ENCODE measurements at places on chromosomes 3 and 15.

- no peak for DNase-seq
Measured at GRCh38 chr15:52171807-52172206, 19.4 kb downstream of the GNB5 start.

DNA sequence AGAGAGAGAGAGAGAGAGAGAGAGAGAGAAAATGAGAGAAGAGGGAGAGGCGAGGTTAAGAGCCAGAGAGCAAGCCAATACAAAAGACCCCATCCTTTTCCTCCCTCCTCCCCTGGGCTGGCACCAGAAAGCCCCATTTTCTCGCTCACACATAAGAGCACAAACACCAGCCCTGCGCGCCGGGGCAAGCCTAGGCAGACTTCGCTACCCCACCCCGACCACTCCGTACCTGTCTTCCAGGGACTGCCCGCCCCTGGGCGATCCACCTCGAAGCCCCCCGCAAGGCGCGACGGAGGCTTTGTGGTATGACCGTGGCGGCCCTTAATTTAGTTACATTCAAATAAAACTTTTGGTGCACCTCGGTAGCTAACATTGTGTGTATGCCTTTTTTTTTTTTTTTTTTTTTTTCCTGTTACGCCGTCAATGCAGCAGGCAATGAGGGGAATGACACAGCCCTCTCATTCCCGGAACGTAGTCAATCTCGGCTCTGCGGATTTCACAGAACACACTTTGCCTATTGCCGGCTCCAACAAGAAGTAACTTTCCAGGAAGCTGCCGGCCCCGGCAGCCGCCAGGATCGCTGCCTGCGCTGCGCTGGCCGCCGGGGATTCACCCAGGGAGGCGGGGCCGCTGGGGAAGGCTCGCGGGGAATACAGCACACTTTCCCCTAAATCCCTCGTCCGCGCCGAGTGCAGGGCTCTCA is 7.7 kb downstream of the BCL6 start:
- DNase-seq: peak; percentile 96

DNA sequence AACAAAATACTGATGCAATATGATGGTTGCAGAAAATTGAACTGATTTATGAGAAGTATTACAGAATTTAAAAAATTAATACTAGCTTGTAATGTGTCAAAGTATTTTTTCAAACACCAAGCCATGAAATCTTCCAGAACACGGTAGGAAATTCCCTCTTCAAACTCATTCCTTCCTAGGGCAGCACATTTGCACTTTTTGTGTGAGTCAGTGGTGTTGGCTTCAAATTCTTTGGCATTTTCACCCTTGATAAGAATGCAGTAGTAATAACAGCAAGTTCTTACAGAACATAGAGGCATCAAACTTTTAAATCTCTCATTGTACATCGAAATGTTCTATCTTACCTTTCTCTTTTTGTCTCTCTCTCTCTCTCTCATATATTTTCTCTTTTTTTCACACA is 191.8 kb downstream of the CGGBP1 start:
- DNase-seq: no peak

- DNase-seq: peak; percentile 74
Measured at GRCh38 chr3:37622999-37623883, 238.4 kb upstream of the CTDSPL start.

DNA sequence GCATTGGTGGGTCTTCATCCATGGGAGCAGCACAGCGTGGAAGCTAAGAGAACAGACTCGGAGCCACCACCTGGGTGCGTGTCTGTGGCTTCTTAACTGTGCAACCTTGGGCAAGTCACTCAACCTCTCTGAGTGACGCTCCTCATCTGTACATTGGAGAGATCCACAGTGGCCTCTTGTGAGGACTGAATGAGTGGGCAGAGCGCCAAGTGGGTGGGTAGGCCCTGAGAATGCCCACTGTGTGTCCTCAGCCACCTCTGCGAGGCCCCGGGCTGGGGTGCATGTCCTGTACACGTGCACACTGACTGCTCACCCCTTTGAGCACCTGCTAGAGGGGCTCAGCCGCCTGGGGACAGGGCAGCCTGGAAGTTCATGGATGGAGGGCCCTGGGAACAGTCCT is 99.6 kb upstream of the PRR23E start:
- DNase-seq: no peak

DNA sequence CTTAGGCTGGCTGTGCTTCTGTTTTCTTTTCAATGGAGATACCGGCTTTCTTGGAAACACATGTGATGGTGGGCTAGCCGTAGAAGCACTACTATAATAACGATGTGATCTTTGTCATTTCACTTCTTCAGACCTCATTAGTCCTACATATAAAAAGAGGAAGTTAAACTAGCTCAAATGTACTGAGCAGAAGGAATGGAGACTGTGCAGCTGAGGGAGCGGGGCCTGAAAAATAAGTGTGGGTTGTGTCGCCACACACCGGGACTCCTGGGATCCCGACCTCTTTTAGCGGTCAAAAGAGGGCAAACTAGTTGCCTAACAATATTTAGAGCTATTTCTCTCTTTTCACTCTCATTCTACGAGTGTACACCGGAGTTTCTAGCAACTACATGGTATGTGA is 1.0 kb upstream of the RNF7 start:
- peak; percentile 50 for DNase-seq

GRCh38 chr3:133855772-133856171 is 39.9 kb downstream of the RAB6B start:
- no peak for DNase-seq

DNA sequence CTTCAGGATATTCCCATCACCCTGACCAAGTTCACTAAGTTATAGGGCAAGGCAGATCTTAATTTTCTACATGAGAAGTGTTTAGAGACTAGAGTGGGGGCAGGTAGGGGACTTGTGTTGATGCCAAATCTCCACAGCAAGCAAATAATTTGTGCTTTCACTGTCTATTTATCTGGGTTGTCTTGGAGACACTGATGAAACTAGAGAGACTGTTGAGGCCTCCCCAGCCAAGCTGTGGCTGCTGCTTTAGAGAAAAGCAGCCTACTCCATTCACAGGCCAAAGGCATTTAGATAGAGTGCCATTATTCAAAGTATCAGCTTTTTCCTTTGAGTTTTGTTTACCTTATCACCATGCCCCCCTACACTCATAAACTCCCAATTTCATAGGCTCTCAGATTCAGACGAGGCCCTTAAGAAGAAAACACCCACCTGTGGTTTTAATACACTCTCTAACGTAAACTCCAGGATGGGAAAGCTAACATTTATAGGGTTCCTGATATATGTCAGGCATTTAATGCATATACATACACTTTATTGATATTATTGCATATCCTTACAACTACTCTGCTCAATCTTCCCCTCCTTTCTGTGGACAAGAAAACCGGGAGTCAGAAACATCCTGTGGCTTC is 130.4 kb upstream of the FOXB1 start:
- no peak for DNase-seq

- no peak for DNase-seq
Measured at GRCh38 chr3:188108703-188109412, 45.1 kb upstream of the LPP start.

- DNase-seq: no peak
Measured at GRCh38 chr3:192637803-192638202, 89.5 kb downstream of the FGF12 start.

DNA sequence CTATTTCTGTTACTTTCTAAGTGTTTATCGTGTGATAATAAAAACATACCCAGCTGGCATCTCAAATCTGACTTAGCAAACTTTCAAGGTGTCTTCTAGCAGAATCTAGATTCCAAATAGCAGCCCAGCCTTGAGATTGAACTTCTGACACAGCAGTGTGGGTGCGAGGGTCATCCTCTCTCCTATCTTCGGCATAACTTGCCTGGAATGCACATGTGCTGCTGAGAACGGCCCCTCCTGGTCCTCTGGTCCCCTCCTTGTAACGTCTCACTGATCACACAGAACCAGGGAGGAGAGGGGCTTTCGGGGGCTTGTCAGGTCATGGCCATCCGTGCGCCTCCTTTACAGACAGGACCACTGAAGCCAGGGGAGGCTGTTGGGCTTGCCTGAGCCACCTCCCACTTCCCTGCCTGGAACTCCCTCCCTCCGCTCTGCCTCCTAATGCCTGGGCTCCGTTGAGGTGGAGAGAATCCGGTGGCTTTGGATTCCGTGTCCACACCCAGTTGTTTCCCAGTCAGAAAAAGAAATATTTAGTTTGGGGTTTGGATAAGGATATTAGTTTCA is 344.4 kb upstream of the C2CD4B start:
- no peak for DNase-seq

DNA sequence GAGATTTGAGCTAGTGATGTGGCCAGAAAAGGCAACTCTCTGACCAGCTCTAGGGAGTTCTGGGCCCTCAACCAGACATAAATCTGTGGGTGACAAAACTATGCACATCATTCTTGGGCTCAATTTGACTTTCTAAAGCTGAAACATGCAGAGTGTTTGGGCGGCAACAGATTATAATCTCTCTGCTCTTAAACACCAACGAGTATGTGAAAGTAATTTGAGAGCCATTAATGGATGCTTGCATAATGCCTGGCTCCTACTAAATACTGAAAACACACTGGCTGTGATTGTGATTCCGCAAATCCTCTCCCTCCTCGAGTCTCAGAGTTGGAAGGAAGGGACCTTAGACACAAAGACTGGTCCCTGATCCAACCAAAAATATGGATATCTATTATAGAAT is 186.7 kb downstream of the UACA start:
- no peak for DNase-seq

GRCh38 chr3:126926684-126927400 is 56.1 kb upstream of the PLXNA1 start:
- DNase-seq: peak; percentile 39

DNA sequence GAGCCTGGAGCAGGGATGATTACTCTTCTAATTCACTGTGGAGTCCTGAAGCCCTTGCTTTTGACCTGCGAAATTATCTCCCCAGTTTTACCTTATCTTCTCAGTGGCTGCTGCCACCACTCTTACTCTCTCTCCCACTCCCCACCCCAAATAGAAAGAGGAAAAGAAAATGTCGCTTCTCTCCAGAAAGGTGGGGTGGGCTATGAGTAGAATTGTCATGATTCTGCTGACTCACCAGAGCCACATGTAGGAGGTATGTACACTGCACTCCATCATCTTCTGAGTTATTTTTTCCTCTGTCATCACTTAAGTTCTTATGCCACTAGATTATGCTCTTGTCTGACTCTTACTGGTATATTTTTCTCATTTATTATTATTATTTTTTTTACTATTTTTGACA is 43.9 kb upstream of the TMEM158 start:
- DNase-seq: no peak

GRCh38 chr3:13277860-13278531 is 142.1 kb downstream of the NUP210 start:
- no peak for DNase-seq

GRCh38 chr3:144085964-144086363 is 114.3 kb downstream of the DIPK2A start:
- DNase-seq: peak; percentile 56

GRCh38 chr3:173644086-173645082 is 246.8 kb downstream of the NLGN1 start:
- DNase-seq: no peak

DNA sequence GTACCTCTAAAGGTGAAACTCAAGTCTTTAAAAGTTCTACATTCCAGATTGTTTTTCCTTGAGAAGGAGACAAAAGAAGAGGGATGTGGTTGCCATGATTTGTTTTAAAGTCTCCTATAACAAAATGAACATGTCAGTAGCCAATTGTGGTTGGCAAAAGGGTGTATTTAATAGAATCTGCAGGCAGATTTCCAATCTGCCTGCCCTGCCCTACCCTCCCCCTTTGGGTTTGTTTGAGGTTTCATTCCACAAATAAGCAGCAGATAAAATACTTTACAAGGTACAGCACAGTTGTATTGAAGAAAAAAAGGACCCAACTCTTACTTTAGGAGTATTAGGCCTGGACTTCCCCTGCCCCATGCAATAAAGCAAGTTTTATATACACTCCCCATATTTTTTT is 59.5 kb downstream of the MLH1 start:
- DNase-seq: no peak

DNA sequence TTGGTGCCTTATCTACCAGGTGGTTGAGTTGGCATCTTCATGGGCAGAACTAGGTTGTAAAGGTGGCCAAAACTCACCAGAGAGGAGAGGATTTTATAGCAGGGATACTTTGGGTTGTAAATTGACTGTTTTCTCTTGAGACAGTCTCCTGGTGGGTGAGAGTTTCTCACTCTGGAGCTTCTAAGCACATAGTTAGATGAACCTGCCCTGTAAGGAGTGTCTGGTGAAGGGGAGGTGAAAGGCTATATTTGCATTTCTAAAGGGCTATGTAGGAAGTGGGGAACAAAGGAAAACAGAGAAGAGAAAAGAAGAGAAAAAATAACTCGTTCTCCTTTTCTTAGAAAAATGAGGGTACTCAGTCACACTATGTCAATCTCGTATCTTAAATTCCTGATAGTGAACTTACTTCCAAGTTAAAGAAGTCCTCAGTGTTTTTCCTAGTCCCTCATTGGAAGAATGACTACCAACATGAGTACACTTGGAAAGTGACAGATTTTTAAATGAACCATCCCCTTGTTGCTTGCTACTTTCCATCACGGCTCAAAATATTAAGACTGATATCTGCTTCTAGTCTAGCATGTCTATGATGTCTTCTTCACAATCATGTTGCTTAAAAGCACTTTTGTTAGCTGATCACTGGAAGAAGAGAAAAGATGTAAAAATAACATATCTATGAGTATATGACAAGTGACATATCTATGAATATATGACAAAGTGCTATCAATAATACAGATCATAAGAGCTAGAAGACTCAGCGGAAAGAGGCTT is 113.8 kb upstream of the P2RY1 start:
- DNase-seq: no peak

- no peak for DNase-seq
Measured at GRCh38 chr3:19937459-19938294, 3.7 kb upstream of the EFHB start.

All from suppressor macrophage treated with lipopolysaccharide for 4 hours (primary cell).